ENCODE measurements at places on chromosomes 12 and 14.

DNA sequence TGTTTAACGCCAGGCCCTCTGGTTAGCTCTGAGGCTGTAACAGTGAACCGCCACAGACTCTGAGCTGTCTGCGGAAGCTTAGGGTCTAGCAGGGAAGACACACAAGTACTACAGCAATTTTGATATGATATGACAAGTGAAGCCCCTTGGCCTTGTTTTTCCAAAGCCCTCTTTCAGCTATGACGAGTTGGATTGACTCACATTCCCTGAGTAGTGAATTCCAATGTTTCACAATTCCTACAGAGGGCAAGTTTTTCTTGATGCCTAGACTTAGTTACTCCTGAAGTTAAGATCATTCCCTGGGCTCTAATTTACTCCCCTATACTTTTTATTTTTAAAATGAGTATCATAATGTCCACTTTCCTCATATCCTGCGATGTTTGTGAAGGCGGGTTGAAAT, 53.3 kb upstream of the CISTR start:
- DNase-seq, result no peak

DNA sequence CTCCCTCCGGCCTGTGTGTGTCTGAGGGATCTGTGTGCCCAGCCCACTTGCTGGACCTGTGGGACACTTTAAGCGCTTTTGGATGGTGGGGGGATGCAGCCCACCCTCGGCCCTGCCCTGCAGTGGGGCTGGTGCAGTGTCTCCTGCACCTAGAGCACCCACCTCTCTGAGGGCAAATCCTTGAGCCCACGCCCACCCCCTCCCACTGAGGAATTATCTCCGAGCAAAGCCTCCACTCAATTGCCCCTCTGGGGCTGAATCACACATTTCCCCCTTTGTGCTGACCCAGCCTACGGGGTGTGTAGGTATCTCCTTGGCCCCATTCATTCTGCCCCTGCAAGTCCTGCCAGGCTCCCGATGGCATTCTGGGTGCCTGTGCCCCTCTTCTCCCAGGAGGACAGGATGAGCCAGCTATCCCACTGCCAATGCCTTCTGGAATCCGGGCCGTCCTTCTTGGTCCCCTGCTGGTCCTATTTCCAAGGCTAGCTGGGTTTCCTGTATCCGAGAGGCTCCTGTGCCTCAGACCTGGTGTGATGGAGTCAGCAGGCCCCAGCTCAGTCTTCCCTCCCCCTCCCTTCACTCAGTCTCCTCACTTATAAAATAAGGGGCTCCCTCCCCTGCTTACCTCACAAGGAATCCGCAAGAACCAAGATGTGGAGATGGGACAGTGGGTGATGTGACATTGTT, 48.9 kb downstream of the ERH start:
- no peak for DNase-seq

DNA sequence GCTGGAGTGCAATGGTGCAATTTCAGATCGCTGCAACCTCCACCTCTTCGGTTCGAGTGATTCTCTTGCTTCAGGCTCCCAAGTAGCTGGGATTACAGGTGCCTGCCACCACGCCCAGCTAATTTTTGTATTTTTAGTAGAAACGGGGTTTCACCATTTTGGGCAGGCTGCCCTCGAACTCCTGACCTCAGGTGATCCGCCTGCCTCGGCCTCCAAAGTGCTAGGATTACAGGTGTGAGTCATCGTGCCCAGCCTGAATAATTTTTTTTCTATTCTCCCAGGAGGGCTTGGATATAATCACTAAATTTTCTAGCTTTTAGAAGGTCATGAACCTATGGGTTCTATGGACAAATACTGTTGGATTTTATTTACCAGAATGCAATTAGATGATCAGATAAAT, 44.7 kb upstream of the GNPNAT1 start:
- no peak for DNase-seq

GRCh38 chr12:130752692-130753230, 36.7 kb upstream of the RIMBP2 start:
- DNase-seq, result no peak

GRCh38 chr12:8637666-8638065, 25.0 kb downstream of the MFAP5 start:
- no peak for DNase-seq

- DNase-seq, result no peak
Observed at GRCh38 chr12:65526311-65526710, 247.8 kb downstream of the MSRB3 start.

DNA sequence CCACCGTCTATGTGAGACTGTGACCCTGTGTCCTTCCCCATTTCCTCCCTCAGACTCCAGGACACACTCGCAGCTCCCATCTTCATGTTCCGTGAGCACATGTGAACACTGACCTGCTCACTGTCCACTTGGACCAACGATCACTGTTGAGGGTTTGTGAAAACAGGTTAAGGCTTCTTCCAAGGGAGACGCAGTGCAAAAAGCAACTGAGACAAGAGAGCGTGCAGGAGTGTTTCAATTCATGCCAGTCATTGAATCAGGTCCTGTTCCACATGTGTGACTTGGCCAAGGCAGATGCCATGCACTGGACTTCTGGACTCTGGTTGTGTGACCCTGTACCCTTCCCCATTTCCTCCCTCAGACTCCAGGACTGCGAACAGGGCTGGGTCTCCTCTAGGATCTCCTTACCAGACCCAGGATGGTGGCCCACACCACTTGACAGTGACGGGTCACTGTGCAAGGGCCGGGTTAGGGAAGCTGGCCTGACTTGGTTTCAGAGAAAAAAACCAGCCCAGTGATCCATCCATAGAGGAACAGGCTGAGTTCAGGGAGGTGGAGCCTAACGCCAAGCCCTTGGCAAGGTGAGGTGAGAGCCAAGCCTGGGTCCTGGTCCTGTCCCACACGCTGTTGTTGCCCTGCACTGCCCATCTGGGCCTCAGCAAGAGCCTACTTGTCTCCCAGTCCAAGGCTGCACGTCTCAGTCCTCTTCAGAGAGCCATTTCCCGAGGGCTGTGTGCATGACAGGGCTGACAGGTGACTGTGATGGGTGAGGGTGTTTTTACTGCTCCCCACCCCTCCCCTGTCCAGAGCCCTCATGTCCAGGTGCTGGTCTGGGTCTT, 5.7 kb upstream of the KRT5 start:
- no peak for DNase-seq

All from T-helper 17 cell (primary cell).